M059J (cell line): ENCODE measurements at places on chromosomes 3 and 15.

- peak; percentile 89 for DNase-seq
These were observed 19.7 kb upstream of the CGNL1 start for GRCh38 chr15:57356636-57357035.

GRCh38 chr15:33067456-33067855 lies 127.1 kb downstream of the FMN1 start:
- peak; percentile 81 for DNase-seq

GRCh38 chr15:39061952-39062464 lies 497.4 kb upstream of the RASGRP1 start:
- DNase-seq, result no peak

DNA sequence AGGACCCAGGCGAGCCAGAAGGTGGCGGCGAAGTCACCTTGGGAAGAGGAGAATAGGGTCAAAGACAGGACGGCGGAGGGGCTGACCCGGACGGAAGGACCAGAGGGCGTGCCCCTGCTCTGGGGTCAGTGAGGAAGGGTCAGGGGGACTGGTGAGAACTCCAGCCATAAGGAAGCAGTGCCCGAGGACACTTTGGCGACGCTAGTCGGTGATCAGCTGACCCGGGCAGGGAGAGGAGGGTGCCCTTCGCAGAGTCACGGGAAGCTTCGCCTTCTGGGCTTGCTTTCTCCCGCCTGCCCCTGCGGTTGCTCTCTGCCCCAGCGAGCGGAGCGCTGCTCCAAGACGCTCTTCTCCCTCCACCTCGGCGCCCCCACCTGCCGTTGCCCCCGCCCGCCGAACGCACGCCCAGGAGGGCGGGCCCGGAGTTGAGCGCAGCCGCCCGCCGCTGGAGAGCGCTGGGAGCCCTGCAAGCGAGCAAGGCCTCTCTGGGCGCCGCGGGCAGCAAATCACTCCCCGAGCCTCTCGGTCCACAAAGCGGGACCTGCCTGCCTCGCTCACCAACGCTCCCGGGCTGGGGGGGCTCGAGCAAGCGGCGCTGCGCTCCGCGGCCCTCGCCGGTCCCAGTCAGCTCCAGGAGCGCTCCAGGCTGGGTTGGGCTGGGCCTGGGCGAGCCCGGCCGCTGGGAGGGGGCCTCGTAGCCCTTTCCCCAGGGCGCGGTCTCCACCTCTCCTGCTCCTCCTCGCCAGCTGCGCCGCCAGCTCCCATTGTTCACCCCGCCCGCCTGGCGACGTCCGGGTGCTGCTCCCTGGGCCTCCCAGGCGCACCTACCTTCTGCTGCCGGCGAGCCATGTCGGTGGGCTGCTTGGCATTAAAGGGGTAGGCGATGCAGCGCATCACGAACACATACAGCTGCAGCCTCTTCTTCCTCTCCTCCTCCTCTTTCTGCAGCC lies 1.2 kb downstream of the CADPS start:
- no peak for DNase-seq

- no peak for DNase-seq
These were observed 26.4 kb upstream of the SKIL start for GRCh38 chr3:170331143-170331542.

DNA sequence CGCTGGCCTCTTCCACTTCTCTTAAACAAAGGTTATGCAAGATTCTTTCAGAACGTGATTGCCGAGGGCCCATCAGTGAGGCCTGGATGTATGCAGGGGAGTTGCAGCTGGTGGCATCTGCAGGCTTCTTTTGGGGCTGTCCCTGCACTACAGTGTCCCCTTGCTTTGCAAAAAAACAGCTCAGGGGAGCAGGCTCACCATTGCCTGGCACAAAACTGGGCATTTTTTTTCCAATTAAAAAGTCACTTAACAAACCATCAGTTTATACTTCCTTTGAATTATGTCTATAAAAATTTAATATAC lies 148.6 kb downstream of the ATP10A start:
- no peak for DNase-seq

DNA sequence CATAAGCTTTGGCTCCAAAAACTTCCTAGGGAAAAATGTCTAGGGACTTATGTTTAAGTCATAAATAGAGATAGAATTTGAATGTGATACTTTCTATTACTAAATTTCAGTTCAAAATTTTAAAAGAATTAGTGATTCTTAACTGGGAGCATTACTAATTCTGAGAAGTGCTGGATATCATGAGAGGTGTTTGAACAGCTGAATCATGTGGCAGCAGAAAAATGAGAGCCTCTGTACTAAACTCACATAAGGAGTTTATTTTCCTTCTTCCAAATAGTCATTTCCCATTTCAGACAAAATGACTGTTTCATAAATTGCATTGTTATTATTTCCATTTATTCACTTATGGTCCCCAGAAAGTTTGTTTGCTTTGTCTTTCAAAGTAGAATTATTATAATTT lies 62.7 kb downstream of the SLMAP start:
- no peak for DNase-seq

DNA sequence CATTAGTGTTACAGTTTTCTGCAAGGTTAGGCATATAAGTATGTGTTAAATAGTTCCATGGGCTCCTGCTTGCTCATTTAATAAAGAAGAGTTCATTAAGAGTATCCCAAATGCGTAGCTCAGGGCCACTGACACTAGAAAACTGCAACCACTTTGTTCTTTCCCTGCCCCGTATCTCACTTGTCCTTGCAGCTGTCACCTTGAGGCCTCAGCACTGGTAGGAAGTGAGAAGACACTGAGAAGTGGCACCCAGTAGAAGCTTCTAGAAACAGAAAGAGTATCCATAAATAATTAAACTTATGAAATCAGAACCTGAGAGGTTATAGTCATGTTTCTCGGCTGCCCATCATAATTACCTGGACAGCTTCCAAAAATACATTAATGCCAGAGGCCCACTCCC lies 266.0 kb downstream of the KCNMB2 start:
- no peak for DNase-seq

GRCh38 chr3:14377838-14378169 lies 24.6 kb upstream of the SLC6A6 start:
- DNase-seq, result no peak

GRCh38 chr3:87805670-87806069 lies 253.1 kb downstream of the CGGBP1 start:
- no peak for DNase-seq

DNA sequence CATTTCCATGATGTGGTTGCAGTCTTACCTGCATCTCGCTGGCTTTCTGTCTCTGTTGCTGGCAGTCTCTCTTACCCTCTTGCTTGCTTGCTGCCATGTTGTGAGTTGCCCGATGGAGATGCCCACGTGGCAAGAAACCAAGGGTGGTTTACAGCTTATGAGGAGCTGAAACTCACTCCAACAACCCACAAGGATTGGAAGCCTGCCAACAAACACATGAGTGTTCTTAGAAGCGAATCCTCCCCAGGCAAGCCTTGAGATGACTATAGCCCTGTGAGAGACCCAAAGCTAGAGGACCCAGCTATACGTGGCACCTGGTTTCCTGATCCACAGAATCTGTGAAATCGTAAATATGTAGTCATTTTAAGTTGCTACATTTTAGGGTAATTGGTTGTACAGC lies 490.9 kb upstream of the ADAMTS9 start:
- DNase-seq, result peak; percentile 58

- DNase-seq, result no peak
These were observed 118.5 kb downstream of the IQCH start for GRCh38 chr15:67372986-67373675.

GRCh38 chr15:68651916-68652525 lies 73.2 kb downstream of the CORO2B start:
- peak; percentile 56 for DNase-seq

- no peak for DNase-seq
These were observed 121.8 kb upstream of the CHL1 start for GRCh38 chr3:74676-75243.

- peak; percentile 52 for DNase-seq
These were observed 62.8 kb downstream of the OTOL1 start for GRCh38 chr3:161559177-161559998.

DNA sequence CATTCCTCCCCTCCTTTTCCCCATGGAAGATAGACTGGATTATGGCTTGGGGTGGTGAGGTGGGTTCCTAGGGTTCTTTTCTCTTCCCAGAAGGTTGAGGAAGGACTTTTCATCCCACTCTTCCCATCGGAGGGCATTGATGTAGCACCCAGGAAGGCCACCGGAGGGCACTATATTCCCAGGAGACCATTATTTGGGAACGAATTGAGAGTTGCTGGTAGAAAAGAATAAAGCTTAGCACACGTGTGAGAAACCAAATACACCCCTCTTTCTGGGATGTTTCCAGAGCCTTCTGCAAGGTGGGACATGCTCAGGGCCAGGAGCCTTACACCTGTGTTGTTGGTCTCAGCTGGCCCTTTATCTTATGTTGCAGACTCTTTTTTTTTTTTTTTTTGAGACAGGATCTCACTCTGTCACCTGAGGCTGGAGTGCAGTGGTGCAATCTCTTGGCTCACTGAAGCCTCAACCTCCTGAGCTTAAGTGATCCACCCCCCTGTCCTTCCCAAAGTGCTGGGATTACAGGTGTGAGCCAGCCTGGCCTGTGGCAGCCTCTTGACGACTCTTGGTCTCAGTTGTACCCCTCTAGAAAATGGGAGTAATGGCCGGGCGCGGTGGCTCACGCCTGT lies 6.3 kb upstream of the CDC25A start:
- peak; percentile 57 for DNase-seq

DNA sequence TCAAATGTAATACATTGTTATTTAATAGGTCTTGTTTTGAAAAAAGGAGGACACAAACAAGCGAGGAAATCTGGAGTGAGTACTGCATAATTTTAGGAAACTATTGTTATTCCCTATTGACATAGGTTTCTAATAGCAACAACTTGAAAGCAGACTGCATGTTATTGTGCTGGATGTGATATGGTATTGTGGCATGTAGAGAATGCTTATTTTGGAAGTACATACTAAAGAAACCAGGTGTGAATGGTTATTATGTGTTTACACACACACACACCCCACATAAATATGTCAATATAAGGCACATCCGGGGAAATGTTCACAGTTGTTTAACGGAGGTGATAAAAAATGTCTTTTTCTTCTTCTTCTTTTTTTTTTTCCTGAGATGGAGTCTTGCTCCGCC lies 5.9 kb upstream of the MORF4L1 start:
- peak; percentile 7 for DNase-seq

GRCh38 chr3:68972358-68972979 lies 40.1 kb upstream of the TAFA4 start:
- peak; percentile 26 for DNase-seq

DNA sequence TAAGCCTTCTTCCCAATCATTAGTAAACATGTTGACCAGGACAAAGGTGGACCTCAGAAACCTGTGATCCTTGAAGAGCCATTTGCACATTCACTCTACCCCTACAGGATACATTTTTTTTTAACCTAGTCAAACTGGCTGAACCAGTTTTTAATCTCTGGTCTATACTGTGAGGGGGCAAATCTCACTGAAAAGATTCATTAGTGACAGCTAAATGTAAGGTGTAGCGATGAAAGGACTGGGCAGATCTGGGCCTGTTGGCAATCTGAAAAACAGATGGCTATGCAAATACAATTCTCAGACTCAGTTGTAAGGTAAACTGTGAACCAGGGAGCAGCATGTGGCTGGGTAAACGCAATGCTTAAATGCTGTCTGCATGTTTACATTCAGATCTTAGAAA lies 75.6 kb upstream of the SNTN start:
- no peak for DNase-seq
